Fibroblast of skin of abdomen (primary cell): ENCODE measurements at places on chromosomes 12 and 14.

GRCh38 chr12:97312570-97313135 is 150.0 kb upstream of the RMST start:
- DNase-seq: no peak

GRCh38 chr14:68409387-68409786 is 383.5 kb downstream of the ZFP36L1 start:
- peak; percentile 44 for DNase-seq

DNA sequence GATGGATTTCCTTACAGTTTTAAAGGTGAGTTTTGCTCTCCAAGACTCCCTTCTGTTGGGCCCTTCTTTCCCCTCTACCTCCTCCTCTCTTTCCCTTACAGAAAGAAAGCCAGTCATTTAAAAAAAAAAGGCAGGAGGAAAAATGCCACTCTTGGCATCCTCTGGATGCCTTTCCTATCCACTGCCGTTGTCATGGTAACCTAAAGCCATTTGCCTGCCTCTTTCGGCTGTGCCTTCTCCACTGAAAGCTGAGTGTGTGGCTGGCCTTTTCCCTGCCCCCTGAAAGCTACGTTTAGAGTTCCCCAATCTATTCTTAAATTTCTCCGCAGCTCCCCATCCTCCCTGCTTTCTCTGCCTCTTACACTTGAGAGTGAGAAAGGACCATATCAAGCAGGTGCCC is 67.1 kb downstream of the TUNAR start:
- no peak for DNase-seq

- peak; percentile 53 for DNase-seq
Observed at GRCh38 chr12:3770891-3771290, 18.0 kb upstream of the CRACR2A start.

DNA sequence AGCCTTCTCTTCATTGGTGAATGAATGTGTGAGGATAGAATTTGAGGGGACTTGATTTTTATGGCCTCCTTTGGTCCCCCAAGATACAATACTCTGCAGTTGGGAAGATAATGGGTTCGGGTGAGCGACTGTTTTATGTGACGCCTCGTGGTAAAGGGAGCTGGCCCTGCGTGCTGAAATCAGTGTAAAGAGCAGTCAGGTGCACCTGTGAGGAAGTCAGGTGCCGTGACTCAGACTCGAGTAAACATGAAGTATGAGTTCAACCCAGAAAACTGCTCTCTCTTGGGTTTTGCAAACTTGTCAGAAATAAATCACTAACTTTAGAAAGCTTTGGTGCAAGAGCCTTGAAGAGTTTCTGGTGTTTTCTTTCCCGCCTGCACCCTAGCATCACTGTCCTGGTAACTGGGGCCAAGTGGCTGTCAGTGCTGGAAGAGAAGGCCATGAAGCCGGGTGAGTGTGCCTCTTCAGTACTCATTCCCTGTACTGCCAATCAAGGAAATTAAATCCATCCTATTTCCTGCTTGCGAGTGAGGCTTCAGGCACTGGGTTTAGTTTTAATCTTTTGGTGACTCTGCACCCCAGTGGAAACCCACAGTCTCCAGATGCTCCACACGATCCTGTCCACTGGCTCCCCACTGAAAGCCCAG is 59.2 kb downstream of the AACS start:
- no peak for DNase-seq

- no peak for DNase-seq
Observed at GRCh38 chr12:50149311-50149710, 17.9 kb downstream of the CERS5 start.

DNA sequence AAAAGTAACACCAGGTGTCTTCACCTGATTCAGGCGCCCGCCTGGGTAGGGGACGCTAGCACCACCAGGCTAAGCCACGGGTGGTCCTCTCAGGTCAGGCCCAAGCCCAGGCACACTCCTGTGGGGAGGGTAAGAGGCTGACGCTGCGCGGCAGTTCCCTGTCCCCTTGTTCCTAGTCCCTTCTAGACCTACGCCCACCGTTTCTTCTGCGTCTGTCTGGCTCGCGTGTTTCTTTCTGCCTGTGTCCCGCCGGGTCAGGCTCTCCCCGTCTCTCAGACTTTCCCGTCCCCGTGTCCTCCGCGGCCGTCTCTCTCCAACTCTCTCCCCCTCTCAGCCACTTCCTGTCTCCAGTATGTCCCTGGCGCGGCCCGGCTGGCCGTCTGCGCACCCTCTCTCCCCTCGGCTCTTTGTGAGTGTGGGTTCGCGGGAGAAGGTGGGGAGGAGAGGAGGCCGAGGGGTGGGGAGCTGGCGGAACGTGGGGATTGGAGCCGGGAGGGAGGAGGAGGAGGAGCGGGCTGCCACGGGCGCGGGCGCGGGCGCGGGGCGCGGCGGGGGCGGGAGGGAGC is 3.1 kb upstream of the TNS2 start:
- DNase-seq: peak; percentile 93

DNA sequence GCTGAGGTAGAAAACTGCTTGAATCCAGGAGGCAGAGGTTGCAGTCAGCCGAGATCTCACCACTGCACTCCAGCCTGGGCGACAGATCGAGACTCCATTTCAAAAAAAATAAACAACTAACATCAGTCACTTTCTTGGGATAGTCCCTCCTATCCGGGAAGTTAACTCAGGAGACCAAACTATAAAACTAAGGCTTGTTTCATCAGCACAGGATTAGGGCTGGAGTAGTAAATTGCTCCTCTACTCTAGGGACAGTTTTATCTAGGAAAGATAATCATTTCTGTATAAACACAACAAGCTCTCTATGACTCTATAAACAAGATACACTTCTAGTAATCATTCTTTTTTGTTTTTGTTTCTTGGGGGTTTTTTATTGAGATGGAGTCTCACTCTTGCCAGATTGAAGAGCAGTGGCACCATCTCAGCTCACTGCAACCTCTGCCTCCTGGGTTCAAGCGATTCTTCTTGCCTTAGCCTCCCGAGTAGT is 11.7 kb downstream of the RPS26 start:
- no peak for DNase-seq

DNA sequence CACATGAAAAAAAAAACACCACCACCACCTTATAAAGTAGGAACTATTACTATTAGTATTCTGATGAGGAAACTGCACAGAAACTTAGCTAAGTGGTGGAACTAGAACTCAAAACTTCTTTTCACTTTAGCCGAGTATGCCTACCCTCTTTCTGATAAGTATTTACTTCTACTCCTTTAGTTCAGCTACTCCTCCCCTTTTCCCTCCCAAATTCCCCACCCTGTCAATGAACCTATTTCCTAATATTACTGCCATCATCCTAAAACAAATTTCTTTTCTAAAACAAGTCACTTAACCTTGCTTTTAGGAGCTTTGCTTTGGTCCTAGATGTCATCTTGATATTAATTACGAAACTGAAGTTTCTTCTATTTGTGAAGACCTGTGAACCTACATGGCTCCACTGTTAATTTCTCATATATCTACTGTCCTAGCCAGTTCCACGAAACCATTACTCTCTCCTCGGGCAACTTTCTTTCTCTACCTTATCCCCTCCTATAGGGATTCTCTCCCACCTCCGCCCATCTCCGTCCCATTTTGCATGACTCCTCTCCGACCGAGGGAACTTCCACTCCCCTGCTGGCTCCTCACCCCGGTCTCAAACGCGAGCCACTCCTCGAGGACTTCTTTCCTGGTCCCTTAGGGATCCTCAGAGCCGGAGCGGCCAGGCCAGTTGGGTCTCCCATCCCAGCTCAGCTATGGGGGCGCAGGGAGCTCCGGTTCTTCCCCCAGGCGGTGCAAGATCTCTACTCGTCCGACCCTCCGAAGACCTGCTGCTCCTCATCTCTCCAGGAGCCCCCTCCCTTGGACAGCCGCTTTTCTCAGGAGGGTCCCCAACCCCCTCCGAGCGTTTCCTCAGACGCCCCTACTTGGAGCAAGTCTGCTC is 1.1 kb downstream of the NUMB start:
- DNase-seq: no peak

DNA sequence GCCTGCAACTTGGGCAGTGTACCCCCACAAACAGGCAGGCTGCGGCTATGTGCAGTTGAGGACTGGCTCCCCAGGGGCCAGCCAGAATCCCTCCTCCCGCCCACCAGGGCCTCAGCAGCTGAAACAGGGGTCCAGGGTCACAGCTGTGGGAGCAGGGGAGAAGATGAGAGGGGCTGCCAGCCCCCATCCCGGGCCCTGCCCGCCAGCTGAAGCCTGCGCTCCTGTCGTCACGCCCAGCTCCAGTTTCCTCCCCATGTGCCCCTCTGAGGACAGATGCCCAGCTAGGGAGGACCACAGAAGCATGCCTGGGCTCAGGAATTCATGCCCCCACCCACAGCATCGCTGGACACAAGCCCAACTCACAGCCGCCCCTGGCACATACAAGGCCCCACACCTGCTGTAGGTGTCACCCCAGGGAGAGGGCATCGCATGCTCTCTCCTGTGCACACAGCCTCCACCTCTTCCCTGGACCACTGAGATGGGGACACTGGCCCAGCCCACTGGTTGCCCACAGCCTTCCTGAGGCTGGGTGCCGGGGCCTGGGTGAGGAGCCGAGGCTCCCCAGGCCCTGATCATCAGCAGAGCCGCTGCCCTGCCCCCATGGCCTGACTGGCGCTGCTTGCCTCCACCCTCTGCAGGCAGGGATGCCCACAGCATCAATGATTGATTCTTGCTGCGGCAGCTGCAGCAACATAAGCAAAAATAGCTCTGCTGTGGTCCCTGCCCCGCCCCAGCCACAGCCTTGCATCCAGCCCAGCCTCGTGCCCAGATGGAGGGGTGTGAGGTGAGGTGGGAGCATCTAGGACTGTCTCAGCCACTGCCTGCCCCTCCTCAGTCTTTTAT is 3.7 kb upstream of the CLBA1 start:
- no peak for DNase-seq

- DNase-seq: no peak
Observed at GRCh38 chr12:55874443-55874842, 31.7 kb upstream of the MMP19 start.

- peak; percentile 78 for DNase-seq
Observed at GRCh38 chr12:50070314-50071060, 13.1 kb downstream of the ASIC1 start.

GRCh38 chr14:34363733-34364134 is 98.3 kb downstream of the SPTSSA start:
- no peak for DNase-seq

GRCh38 chr14:102320033-102320660 is 601 bp downstream of the ZNF839 start:
- DNase-seq: peak; percentile 45
